ENCODE measurements at places on chromosomes 7 and 10.

DNA sequence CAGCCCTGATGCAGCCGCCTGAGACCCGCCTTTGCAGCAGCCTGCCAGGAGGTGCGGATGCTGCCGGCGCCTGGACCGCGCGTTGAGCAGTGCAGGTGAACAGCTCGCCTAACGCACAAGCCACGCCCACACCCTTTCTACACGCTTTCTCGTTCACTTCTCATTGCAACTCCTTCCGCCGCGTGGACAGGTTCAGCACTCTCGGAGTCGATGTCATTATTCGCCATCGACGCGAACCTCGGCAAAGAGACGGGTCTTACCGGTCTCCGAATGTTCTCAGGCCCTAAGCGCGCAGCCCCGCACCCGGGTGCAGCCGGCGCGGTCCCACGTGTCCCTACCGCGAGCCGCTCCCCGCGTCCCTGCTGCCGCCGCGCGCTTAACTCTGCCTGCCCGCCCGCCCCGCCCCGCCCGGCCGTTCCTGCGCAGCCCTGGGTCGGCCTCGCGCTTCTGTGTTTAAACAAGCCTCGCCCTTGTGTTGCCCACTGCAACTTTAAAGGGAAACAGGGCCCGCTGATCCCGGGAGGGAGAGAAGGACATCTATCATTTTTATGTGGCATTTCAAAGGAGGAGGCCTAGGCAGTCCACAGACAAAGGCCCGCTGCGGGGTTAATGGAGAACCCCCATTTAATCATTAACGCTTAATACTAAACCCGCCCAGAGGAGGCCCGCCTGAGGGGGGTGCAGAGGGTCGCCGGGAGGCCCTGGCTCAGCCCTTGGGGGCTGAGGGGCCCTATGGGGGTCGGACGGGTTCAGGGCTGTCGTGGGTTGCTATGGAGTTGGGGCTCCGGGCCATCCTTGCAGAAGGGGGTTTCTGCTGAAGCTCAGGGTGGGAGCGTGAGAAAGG lies 128.5 kb downstream of the WDR11 start:
- DNase-seq: peak; percentile 54

DNA sequence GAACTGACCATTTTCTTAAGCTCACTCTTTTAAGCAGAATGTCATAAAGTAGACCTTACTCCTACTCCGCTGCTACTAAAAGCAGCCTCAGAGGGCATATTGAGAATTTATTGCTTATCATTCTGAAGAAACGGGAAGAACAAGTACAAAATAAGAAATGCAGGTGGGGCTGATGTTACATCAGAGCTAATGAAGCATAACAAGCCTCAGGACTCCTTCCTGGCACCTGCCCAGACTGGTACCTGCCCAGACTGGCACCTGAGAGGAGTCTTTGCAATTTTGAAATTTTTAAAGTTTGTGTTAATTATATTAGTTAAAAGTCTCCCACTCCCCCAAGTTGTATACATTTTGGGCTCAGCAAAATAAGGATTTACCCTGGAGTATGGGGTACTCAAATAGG lies 162.4 kb downstream of the SEMA3E start:
- no peak for DNase-seq

DNA sequence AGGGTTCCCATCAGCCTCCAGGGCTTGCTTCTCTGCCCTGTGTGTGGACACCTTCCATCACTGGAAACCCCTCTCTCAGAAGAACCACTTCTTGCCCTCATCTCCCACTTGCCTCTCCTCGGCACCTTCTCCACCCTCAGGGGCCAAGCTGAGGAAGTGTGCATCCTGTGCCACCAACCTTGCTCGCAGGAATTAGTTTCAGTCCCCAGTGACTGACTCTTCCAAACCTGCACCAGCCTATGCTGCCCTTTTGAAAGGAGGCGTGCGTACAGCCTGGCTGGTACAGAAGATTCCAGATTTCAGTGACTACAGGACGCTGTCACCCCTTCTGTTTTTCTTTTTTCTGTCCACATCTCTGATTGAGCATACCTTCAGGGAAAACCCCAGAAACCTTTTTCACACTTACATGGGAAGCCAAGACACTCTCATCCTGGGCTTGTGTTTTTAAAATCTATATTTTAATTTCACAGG lies 67.1 kb downstream of the IKZF1 start:
- DNase-seq: no peak

DNA sequence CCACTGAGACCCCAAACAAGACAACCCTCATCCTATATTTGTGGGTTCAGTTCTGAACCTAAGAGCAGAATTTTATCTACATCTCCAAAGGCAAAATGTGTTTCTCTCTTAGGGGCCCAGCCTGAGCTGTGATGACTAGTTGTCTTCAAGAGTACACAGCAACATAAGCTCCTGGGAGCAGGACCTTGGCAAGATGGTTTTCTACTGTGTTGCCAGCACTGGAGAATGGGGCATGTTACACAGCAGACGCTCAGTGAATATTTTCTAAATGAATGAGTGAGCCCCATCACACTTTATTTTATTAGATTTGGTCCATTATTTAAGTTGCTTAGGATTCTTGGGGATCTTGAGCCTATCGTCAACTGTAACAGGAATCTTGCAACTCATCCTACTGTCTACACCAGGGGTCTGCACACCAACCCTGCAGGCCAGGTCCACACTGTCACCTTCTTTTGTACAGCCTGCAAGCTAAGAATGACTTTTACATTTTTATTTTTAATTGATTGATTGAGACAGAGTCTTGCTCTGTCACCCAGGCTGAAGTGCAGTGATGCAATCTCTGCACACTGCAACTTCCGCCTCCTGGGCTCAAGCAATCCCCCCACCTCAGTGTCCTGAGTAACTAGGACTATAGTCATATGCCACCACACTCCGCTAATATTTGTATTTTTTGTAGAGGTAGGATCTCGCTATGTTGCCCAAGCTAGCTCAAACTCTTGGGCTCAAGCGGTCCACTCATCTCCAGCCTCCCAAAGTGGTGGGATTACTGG lies 347.1 kb downstream of the FGFR2 start:
- DNase-seq: no peak

DNA sequence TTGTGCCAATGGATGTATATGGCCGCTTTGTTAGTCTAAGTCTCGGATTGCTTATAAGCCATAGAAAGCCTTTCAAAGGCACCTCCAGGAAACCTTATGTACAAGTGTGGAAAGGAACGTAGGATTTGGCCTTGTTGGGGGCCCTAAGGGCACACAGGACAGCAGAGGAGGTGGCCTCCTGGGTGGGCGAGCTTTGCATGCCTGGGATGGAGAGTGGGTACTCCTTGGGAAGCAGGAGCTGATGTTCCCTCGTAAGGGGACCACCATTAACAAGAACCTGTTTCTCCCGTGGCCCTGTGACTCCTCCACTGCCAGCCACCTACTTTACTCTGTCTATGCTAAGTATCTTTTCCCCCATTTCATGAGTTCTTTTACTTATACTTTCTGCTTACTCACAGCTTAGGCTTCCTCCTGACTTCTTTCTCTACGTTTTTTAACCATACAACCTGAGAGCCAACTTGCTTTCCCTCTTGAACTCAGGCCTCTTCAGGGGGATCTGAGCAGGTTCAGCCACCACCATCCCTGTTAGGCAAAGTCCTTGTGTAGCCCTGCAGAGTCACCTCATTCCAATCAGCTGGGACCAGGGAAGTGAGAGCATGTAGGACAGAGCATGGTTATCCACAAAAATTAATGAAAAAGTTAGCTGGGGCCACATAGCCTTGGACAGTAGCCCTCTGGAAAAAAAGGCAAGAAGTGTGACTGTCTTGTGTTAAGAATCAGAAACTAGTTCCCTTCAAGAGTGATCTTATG lies 118.9 kb downstream of the NEBL start:
- no peak for DNase-seq

GRCh38 chr7:50730446-50731400 lies 52.0 kb downstream of the GRB10 start:
- no peak for DNase-seq

- DNase-seq: no peak
Observed at GRCh38 chr10:114311496-114312209, 72.6 kb downstream of the VWA2 start.

DNA sequence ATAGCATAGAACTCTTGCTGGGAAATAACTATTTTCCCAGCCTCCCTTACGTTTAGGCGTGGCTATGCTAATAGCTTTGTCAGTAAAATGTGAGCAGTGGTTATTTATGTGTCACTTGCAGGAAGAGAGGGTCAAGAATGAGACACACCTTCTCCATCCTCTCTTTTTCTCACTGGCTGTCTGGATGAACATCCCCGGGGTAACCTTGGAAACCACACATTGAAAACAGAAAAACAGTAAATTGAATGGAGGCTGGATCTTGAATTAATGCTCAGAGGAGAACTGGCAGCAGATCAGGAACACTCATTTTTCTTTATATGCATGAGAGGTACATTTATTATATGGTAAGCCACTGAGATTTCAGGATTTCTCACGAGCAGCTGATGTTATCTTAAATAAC lies 127.6 kb downstream of the DNAJB9 start:
- DNase-seq: no peak

DNA sequence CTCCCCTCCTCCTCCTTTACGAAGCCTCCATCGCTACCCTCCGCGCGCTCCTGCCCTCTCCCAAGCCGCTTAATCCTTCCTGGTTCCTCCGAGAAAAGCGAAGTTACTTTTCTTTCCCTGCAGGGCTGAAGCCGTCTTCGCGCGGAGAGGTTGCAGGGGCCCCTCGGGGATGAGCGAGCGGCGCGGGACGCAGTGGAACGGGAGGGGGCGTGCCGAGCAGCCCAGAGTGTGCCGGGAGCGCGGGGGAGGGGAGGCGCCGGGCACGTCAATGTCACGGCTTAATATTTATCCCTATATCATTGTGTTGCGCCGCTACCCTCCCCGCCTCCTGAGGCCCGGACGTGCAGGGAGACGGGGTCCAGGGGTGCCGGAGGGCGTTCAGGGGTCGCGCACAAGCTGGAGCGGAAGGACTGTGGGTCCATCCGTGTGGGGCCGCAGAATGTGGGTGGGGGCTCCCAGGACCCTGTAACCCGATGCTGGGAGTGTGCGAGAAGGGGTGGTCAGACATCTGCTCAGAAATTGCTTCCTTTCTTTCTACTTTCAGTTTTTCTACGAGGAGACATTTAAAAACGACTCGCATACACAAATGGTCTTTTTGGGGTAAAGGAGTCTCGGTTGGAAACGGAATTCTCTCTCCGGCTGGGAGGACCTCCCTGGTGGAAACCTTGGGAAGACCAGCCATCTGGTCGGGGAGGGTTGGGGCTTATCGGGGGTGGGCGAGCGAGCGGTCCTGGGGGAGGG lies 2.4 kb downstream of the CDK6 start:
- peak; percentile 53 for DNase-seq

- DNase-seq: no peak
Observed at GRCh38 chr7:116408166-116408565, 91.4 kb upstream of the CAV2 start.

- DNase-seq: no peak
Observed at GRCh38 chr10:3848775-3849635, 64.0 kb upstream of the KLF6 start.

DNA sequence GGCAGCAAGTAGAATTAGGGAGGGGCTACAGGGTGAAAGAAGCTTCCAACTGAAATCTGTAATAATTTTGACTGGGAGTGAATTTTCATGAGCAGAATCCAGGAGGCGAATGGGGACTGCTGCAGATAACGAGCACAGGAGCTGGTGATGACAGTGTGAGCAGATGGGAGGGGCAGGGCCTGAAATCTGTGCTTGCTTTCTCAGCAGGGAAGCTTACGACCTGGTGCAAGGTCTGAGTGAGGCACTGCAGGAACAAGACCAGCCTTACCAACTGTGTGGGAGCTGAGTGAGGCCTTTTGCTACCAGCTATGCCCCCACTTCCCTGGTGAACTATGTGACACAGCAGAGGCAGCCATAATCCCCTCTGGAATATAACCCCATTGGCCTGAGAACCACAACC lies 109.8 kb downstream of the HPSE2 start:
- DNase-seq: no peak

DNA sequence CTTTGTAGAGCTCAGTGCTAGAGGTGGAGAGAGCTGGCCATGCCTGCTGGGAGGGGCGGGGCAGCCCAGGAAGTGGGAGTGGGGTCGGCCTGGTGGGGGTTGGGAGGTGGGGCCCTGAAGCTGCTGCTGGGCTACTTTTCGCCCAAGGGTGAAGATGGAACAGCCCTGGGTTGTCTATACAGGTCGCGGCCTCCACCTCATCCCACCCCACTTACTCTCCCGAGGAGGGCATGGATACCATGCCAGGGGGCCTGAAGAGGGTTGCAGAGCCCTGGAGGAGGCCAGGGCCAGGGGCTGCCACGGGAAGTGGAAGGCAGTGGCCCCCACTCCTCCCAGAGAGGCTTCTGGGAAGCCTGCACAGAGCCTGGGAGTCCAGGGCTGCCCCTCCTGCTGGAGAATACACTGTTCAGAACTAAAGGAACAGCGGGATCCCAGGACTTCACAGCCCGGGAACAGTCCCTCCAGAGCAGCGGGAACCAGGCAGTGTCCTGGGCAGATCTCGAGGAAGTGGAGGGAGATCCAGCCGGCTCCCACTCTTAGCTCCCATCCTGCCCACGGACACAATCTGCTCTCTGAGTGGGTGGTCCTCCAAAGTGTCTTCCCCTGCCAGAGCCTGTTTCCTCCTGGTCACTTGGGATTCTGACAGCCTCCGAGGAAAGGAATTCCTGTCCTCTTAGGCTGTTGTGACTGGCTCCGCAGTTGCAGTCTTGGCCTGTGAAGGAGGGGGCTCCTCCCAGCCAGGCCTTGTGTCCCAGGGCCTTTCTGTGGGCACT lies 23.5 kb downstream of the MAT1A start:
- no peak for DNase-seq

DNA sequence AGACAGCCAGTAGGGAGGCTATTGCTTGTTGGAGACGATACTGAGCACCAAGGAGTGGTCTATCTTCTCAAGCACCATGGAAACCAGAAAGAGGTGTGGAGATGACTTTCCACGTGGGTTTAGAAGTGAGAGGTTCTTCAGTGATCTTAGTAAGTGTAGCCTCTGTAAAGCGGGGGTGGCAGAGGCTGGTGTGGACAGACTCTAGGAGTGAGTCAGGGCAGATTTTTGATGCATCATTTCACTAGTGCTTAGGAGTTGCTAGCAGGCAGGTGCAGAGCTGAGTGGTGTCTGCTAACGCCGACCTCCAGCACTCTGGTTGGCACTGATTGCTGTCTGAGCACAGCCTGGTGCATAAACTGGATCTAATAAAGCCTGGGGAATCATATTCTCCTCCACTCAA lies 78.4 kb upstream of the ADO start:
- no peak for DNase-seq

DNA sequence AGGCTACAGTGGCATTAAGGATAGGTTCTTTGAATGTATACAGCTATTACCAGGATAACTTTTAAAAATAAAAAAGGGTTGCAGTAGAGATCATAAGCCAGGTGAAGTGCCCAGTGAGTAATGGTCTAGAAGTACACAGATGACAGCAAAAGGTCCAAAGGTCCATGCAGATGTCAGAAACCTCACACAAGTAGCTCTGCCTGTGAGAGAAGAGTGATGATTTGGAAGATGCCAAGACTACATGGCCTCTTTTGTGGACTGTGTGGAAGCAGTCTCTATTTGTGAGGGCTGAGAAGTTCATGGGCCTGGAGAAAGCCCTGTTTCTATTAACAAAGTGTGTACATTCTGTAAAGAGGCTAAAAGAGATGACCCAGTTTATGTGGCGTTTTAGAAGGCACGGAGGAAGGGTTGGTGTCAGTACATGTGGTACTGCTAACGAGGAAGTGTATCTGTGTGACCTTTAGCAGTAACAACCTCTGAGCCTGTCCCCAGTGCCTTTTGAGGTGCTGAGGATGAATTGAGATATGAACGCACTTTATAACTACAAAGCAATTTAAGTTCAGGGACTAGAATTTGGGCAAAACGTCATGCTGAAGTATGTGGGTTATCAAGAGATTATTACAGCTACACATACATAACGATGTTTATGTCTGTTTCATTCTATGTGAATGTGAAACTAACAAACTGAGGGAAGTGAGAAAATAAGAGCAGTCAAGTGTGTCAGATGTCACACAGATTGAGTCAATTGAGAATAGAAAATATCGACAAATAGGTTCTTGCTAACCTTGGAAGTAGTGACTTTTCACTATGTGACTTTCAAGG lies 7.6 kb downstream of the CYCS start:
- DNase-seq: no peak
